Glomerular endothelial cell (primary cell): ENCODE measurements at places on chromosomes 2 and 18.

DNA sequence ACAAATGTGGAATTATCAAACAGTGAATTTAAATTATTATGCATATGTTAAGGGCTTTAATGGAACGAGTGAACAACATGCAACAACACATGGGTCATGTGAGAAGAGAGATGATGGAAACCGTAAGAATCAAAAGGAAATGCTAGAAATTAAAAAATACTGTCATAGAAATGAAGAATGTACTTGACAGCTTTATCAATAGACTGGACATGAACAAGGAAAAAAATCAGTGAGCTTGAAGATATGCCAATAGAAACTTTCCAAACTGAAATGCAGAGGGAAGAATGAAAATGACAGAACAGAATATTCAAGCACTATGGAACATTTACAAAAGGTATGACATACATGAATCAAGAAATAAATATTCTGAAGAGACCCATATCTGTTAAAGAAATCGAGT, 117.7 kb upstream of the KCNJ3 start:
- no peak for DNase-seq

DNA sequence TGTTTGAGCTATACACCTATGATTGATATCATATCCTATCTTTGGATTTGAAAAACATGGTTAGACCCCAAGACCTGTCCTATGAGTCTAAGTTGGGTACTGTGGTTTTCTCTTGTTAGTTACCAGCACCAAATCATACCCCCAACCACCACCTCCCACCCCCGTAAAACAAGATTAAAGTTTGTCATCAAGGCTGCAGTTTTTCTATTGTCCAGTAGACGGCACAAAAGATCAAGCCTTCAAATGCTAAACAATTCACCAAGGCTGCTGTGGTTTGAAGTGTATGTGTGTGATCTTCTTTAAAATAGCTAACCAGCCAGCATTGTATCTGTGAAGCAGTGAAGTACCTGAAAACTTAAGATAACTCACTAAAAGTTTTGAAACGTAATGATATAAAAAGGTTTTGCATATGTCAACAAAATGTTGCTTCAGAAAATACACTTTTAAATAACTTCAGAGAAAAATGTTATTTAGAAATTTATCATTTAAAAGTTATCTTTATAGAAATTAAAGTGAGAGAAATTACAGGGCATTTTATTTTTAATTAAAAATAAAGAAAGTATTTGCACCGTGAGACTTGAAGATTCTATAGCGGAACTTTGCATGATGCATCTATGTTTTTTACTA, 5.8 kb upstream of the MEIS1 start:
- peak; percentile 57 for DNase-seq

GRCh38 chr2:202877699-202878098, 6.1 kb upstream of the ICA1L start:
- no peak for DNase-seq

- DNase-seq, result no peak
These were observed 282.0 kb upstream of the PXDN start for GRCh38 chr2:2026252-2026831.

GRCh38 chr2:216059233-216059834, 22.3 kb downstream of the PECR start:
- DNase-seq, result no peak

DNA sequence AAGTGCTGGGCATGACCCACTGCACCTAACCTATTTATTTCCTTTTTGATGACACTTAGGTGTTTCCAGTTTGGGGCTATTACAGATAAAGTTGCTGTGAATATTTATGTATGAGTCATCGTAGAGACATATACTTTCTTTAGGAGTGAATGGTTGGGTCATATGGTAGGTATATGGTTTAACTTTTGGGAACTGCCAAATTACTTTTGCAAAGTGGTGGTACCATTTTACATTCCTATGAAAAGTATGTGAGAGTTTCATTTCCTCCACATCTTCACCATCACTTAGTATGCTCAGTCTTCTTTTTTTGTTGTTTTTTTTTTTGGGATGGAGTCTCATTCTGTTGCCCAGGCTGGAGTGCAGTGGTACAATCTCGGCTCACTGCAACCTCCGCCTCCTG, 56.1 kb downstream of the HNRNPLL start:
- no peak for DNase-seq

DNA sequence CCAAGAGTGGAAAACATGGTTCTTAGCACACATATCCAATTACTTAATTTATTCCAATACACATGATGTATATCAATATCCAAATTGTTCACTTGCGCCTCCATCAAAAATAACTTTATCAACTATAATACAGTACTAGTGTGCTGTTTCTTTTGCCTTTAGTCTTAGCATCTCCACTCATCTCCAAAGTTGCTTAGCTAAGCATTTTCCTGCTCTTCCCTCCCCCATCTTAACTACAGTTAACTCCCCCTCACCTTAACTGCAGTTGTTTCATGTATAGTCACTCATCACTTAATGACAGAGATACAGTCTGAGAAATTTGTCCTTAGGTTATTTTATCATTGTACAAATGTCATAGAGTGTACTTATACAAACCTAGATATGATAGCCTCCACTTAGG, 705.2 kb upstream of the LINC00305 start:
- no peak for DNase-seq

- no peak for DNase-seq
These were observed 565.7 kb upstream of the ZEB2 start for GRCh38 chr2:145085612-145086011.

DNA sequence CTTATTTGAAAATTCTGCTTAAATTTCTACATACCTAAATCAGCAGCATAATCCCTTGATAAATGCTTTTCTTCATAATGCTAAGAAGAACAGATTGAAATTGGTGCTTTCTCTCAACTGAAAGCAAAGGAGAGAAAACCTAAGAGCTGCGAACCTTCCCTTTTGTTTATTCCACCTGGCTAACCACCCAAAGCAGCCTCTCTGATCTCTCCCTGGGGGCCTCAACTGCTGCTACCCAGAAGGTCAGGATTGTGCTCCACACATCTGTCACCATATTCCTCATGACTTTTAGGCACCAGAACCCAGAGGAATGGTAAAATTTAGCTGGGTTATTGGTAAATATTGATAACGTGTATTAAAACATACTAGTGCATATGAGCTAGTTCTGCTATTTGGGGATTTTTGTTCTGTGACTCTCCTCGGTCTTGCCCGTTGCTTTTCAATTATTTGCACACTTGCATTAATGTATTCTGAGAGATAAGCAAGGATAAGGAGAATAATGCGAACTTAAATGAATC, 334.1 kb downstream of the RIT2 start:
- no peak for DNase-seq

- no peak for DNase-seq
These were observed 68.7 kb downstream of the MTHFD2 start for GRCh38 chr2:74267068-74267467.
